ENCODE measurements at places on chromosomes 3 and 15.

GRCh38 chr3:139647866-139648435, 29.8 kb downstream of the NMNAT3 start:
- no peak for DNase-seq

DNA sequence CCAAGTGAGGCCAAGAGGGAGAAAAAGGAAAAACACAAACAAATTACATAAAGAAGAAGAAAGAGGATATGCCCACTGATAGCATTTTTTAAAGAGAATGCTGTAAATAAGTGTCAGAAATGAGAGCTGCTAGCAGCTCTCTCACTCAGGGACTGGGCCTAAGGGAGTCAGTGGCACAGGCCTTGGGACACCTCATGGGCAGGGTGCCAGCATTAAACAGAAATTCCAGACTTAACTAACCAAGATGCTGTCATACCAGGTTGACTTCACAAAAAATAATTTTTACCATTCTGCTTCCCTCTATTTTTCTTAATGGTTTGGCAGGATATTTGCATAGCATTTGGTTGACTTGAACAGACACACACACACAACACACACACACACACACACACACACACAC, 92.3 kb upstream of the ADAMTSL3 start:
- no peak for DNase-seq

DNA sequence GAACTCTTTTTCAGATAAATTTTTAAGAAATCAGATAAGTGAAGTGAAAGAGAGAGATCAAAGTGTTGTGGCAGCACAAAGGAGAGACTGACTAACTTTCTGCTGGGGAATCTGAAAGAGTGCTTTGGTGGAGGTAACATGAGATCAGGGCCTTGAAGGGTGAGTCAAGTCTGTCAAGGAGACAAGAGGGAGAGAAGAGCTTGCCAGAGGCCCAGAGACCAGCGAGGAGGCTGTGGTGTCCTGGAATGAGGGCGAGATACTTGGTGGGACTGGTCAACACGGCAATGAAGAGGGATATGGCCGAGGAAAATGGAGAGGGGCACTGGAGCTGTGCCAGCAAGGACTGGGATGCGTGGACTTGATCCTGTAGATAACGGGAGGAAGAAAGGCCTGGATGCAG, 4.6 kb downstream of the TADA3 start:
- no peak for DNase-seq

- peak; percentile 47 for DNase-seq
Observed at GRCh38 chr3:155382396-155383042, 89.0 kb upstream of the STRIT1 start.

- no peak for DNase-seq
Observed at GRCh38 chr3:50609071-50609762, 2.4 kb downstream of the CISH start.

GRCh38 chr3:72678867-72679266, 169.4 kb downstream of the SHQ1 start:
- no peak for DNase-seq

- DNase-seq: no peak
Observed at GRCh38 chr3:170222647-170223541, 670 bp downstream of the PRKCI start.

GRCh38 chr15:61226361-61227256, 2.5 kb downstream of the RORA start:
- no peak for DNase-seq

DNA sequence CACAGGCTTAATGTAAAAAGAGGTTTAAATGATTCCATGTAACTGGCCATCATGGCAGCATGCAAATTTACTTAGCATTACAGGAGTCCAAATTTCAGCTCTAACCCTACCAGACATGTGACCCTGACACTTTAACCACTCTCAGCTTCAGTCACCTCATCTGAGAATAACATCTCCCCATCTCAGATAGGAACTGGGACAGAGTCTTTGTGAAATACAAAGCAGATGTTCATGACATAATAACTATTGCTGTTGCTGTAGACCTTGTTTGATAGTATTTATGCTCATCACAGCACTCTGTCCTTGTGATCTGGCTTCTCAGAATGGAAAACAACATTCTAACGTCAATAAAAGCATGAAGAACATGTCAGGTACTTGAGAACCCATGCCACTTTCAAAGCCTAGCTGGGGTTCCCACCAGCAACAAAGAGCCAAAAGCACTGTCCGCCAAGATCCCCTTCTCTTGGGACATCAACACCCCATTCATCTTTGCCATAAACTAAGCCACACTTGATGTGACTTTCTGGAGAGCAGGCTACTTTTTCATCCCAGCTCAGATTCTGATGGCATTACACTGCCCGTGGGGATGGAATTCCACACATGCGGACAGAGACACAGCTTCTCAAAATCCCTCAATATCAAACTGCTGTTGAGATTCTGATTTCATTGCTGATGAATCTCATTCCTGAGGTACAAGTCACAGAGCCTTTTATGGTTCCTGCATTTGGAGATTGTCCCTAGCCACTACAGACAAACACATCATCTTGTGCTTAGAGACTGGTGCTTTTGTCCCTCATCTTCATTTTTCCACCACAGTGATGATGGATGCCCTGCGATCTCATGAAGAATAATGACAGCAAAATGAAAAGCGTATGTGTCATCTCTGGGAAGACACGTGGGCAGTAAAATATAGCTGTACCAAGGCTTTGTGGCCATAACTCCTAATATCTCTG, 202.7 kb downstream of the TNIK start:
- no peak for DNase-seq

GRCh38 chr15:98689431-98689861, 41.1 kb downstream of the IGF1R start:
- no peak for DNase-seq

- no peak for DNase-seq
Observed at GRCh38 chr3:82509106-82509842, 747.8 kb upstream of the GBE1 start.

GRCh38 chr3:164451072-164451910, 627.0 kb downstream of the SI start:
- no peak for DNase-seq

DNA sequence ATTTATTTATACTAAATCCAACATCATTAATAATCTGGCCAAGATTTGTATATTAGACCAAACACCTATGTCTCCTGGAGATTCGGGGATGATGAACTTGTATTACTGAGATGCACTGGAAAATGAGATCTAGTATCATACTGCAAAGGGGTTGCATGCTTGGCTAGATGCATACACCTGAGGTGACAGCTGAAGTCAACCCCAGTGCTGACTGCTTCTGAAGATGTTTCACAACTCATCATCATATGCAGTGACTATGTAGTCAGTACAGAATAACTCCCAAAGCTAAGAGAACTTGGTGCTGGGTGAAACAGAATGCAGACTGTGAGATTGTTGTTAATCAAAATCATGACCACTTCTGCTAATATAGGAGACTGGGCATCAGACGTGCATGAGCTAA, 1114.2 kb downstream of the NSUN3 start:
- no peak for DNase-seq

DNA sequence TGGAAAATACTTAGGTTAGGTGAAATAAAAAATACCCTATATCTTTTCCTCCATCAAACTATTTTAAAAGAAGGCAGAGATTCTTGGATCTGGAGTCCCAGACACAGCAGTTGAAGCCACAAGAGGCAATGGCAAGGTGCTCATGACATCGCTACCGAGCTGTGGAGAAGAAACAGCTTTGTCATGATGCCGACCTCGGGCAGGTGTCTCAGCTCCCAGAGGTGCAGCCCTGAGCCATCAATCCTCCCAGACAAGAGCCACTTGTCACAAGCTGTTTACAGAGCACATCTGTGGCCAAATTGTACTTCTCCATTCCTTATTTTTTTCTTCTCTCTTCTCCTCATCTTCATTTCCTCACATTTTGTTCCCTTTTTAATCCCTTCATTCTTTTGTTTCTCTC, 50.8 kb downstream of the GPR176 start:
- DNase-seq: peak; percentile 25

- DNase-seq: no peak
Observed at GRCh38 chr15:95604634-95605036, 725.9 kb upstream of the NR2F2 start.

DNA sequence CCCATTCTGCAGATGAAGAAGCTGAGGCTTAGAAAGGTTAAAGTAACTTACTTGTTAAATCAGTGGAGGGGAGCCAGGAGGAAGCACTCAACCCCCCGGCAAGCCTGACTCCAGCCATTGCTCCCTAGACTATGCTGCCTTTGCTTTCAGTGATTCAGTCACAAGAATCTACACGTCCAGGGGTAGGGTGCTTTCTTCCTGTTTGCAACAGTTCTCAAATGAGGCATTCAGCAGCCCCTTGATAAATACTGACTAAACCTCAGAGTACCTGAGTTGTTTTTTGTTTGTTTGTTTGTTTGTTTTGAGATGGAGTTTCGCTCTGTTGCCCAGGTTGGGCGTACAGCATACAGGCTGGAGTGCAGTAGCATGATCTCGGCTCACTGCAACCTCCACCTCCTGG, 28.6 kb downstream of the MAGEF1 start:
- DNase-seq: no peak

GRCh38 chr3:190116551-190117067, 4.1 kb downstream of the P3H2 start:
- no peak for DNase-seq

DNA sequence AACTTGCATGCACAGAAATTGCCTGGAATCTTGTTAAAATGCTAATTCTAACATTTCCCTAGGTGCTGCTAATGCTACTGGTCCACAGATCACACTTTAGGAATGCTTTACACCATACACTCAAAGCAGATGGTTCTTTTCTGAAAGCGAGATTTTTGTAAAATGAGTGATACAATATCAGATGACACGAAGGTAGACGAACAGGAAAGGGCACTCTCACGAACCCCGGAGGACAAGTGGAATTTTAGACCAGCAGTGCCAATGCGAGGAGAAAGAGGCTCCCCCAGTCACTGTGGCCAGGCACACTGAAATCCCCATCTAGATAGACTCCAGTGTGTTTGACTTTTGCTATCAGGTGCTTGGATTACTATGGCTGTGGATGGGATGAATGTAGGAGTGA, 21.0 kb downstream of the FAIM start:
- DNase-seq: no peak

GRCh38 chr15:83283813-83284558, 478 bp downstream of the BNC1 start:
- DNase-seq: no peak

- no peak for DNase-seq
Observed at GRCh38 chr3:43364926-43365325, 78.6 kb downstream of the SNRK start.

DNA sequence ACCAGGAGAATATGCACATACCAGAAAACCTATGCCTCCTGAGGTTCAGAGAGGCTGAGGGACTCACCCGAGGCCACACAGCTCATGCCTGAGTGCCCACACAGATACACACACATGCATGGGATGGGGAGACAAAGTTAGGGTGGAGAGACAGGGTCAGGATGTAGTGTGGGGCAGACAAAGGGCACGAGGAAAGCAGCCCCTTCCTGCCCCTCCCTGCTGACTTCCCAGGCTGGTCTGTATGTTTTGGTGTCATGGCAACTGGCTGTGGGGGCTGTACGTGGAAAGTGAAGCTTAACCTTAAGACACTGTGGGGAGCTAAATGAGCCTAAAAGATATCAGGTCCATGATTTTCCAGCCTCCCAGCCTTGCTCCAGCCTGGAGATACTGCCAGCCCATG, 57.8 kb downstream of the EPHB3 start:
- DNase-seq: no peak

- DNase-seq: no peak
Observed at GRCh38 chr15:36961956-36962355, 138.4 kb downstream of the MEIS2 start.

GRCh38 chr15:99486371-99487336, 79.1 kb upstream of the MEF2A start:
- DNase-seq: no peak

DNA sequence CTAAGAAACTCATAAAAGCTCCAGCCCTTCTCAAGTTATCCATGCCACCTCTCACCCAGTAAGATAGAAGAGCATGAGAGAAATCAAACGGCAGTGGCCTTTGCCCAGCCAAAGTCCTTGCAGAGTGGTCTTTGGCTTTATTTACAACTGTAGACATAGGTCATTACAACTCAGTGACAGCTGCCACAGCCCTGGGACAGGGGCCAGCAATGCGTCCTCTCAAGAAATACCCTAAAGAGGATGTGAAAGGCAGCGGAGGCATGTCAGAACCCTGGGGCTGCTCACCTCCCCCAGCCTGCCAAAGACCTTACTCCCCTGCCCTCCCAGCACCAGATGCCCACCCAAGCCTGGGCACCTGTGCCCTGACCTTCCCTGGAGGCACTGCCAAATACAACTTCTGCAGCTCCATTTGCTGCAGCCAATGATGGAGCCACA, 6.3 kb downstream of the ACAA1 start:
- DNase-seq: no peak

DNA sequence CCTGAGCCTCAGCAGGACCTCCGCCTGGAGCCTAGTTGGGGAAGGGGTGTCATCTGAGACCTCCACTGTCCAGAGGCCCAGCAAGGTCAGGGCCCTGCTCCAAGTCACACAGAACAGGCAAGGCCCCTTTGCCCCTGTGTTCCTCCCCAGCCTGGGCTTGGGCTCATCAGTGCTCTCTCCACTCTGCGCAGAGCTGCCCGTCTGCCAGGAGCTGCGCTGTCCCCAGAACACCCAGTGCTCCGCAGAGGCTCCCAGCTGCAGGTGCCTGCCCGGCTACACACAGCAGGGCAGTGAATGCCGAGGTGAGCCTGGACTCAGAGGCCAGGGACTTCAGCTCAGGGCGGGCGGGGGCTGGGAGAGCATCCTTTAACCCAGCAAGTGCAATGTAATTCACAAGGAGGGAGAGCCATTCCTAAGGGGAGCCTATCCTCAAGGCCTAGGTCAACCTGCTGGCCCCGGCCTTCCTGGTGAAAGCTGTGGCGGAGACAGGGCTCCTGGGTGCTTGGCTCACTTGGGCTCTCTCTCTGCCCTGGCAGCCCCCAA, 7.7 kb downstream of the STAB1 start:
- no peak for DNase-seq

GRCh38 chr3:44198284-44199269, 43.1 kb upstream of the TOPAZ1 start:
- DNase-seq: no peak

GRCh38 chr3:43181202-43181821, 75.4 kb upstream of the POMGNT2 start:
- no peak for DNase-seq

- DNase-seq: no peak
Observed at GRCh38 chr3:101900316-101900715, 51.0 kb downstream of the NFKBIZ start.

- DNase-seq: no peak
Observed at GRCh38 chr15:37106490-37107001, 6.2 kb upstream of the MEIS2 start.
